ENCODE measurements at places on chromosomes 6 and 20.

DNA sequence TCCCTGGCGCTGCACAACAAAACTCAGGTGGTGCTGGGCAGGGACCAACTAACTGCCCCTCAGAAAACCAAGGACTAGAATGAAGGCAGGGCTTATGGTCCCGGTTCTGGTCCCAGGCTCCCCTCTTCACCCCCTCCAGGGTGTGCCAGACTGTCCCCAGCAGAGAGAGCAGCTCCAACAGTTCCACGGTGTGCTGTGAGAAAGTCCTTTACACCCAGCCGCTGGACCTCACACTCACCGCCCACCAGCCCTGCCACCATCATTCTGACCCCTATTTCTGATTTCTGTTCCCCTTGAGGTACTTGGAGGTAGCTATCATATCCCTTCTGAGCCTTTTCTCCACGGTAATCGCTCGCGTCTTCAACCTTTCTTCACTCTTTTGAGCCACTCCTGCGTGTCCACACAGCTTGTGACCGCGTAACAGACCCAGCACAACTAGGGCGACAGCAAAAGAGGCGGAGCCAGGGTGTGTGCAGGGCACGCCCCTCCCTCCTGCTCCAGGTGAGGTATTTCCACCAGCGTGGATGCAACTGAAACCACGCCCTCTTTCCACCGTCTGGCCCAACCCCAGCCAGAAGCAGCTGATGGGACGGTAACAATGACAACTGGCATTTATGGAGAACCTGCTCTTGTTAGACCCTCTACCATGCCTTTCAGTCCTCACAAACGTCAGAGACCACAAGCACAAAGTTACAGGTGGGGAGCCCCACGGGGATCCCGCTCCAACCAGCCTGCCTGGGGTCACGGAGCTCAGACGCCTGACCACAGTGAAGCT, 2.3 kb downstream of the PXDC1 start:
- DNase-seq = no peak

GRCh38 chr6:113774127-113774825, 82.9 kb upstream of the MARCKS start:
- DNase-seq = no peak

DNA sequence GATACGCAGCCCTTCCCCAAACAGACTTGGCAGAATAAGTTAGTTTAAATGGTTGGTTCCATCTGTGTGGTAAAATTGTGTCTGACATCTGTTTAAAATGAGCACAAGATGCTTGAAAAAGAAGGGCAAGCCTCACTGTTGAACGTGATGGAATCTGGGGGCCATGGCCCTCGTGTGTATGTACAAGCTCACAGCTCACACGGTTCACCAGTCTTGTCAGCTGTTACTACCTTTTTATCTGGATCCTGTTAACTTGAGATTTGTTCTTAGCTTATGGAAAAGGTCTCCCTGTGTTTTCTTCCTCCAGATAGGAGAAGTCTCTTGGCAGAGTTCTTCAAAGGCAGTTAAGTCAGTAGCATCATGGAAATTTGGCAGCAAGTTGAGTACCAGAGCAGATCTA, 270.6 kb downstream of the KHDC1L start:
- no peak for DNase-seq

GRCh38 chr6:80647156-80647555, 540.7 kb downstream of the BCKDHB start:
- DNase-seq = no peak

- DNase-seq = no peak
Measured at GRCh38 chr20:20638878-20639277, 73.6 kb downstream of the RALGAPA2 start.

GRCh38 chr6:84953111-84953755, 188.8 kb upstream of the TBX18 start:
- no peak for DNase-seq
